SK-N-DZ (cell line): ENCODE measurements at places on chromosomes 7 and 10.

GRCh38 chr10:33388785-33389184 lies 54.3 kb upstream of the NRP1 start:
- no peak for DNase-seq

DNA sequence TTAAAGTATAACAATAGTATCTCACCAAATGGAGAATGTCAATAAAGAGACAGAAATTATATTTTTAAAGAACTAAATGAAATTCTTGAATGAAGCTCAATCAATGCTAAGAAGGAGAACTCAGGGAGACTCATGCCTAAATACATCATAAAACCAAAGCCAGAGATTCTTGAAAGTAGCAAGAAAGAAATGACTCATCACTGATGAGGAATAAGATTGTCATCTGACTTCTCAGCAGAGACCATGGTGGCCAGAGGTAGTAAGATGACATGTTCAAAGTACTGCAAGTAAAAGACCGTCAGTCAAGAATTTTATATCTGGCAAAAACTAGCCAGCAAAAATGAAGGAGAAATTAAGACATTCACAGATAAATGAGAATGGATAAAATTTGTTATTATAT lies 399.0 kb downstream of the GRID1 start:
- DNase-seq, result no peak

GRCh38 chr7:74119831-74120230 lies 36.2 kb downstream of the LIMK1 start:
- no peak for DNase-seq

- DNase-seq, result no peak
These were observed 74.0 kb downstream of the BMPER start for GRCh38 chr7:33979300-33979806.

DNA sequence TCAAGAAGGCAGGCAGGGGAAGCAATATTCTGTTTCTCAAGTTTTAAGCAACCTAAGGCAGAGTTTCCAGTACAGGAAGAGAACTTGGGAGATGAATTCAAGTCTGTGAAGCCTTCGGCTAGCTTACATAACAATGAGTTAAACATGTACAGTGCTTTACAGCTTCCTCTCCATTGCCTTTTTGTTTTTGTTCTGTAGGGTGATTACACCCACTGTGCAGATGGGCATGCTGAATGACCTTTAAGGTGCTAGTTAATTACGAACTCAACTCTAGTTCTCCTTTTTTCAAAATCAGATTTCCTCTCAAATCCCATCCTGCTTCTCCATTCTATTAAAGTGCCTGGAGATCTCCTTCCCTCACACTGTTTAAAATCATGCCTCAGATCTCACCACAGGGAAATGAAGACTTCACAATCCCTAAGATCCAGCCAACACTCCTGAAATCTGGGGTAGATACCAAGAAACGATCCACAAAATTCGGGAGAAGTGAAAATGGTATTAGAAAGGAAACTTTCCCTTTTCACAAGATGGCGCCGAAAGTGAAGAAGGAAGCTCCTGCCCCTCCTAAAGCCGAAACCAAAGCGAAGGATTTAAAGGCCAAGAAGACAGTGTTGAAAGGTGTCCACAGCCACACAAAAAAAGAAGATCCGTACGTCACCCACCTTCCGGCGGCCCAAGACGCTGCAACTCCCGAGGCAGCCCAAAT lies 16.8 kb upstream of the MSMB start:
- DNase-seq, result no peak

GRCh38 chr10:79018521-79019011 lies 50.2 kb upstream of the ZMIZ1 start:
- DNase-seq, result peak; percentile 78
